ENCODE measurements at places on chromosomes 1 and 21.
A peak's percentile ranks its signal among the peaks of the same experiment; 100 is the strongest.

DNA sequence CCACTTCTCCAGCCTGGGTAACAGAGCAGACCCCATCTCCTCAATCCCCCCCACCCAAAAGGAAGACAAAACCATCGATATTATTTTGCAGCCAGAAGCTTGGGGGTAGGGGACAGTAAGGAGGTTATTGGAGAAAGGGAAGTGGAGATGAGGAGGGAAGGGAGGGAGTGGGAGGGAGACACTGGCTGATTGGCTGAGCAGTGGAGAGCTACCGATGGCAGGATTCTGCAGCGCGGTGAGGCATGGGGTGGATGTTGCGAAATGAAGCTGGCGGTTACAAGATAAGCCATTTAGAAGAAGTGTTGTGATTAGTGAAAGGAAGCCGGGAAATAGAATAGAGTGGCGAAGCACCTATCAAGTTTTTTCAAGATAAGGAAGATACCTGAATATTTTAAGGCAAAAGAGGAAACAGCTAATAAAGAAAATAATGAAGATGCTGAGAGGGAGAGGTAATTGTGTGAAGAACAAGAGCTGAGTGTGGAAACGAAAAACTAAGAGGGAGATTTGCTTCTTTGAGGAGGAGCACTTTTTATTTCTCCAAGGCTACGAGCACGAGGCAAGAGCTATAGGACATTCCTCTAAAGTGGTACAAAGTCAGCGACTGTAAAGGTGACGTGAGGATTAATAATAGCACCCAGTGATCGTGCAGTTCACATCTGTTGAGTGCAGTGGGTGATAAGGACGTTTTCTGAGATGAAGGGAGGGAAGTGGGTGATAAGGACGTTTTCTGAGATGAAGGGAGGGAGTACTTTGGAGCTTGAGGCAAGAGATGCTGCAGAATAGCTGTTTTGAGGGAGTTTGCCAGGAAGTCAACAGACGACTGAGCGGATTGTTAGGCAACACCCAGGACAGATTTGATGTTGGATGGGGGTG, 103.2 kb upstream of the KIF26B start:
- peaks cover 16% of the 10 kb centered on the region for H3K4me1 ChIP-seq
- H3K27ac ChIP-seq: no peak overlapping the region
- peak overlapping the region; percentile 5 for H3K4me3 ChIP-seq
- H3K27me3 ChIP-seq: no peaks in the 10 kb centered on the region
- DNase-seq: peak; percentile 92

GRCh38 chr1:14064649-14065442, 364.9 kb downstream of the PRDM2 start:
- no peaks in the 10 kb centered on the region for H3K27me3 ChIP-seq
- DNase-seq: no peak
- H3K36me3 ChIP-seq: no peaks in the 10 kb centered on the region
- no peaks in the 10 kb centered on the region for H3K4me1 ChIP-seq

DNA sequence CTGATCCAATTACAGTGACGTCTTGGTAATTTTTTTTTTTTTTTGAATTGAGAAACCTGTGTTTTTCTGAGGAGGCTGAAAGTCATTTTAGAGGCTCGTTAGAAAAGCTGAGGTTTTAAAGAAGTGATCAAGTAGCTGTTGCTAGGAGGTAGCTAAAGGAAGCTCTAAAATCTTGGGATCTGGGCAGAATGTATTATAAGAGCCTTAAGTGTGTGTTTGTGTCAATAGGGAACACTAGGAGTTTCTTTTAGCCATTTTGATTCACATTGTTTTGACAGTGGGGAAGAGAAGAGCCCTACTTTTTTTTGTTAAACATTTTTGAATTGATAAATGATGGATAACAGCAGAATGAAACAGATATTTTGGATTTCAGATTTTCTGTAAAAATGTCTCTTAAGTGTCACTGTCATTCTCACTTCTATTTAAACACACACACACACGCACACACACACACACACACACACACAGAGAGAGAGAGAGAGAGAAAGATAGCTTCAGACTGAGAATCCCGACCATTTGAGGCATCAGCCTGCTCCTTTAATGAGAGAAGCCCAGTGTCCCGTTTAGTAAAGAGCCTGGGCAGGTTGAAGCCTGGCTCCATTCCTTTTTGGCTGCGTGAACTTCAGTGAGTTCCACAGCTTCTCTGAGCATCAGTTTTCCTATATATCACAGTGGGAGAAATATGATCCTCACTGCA, 79.1 kb upstream of the GPR88 start:
- H3K4me3 ChIP-seq: no peak overlapping the region
- peak overlapping the region; percentile 55 for H3K27ac ChIP-seq
- peak; percentile 30 for DNase-seq
- no peaks in the 10 kb centered on the region for H3K36me3 ChIP-seq
- H3K27me3 ChIP-seq: no peaks in the 10 kb centered on the region
- H3K4me1 ChIP-seq: peaks cover 11% of the 10 kb centered on the region

DNA sequence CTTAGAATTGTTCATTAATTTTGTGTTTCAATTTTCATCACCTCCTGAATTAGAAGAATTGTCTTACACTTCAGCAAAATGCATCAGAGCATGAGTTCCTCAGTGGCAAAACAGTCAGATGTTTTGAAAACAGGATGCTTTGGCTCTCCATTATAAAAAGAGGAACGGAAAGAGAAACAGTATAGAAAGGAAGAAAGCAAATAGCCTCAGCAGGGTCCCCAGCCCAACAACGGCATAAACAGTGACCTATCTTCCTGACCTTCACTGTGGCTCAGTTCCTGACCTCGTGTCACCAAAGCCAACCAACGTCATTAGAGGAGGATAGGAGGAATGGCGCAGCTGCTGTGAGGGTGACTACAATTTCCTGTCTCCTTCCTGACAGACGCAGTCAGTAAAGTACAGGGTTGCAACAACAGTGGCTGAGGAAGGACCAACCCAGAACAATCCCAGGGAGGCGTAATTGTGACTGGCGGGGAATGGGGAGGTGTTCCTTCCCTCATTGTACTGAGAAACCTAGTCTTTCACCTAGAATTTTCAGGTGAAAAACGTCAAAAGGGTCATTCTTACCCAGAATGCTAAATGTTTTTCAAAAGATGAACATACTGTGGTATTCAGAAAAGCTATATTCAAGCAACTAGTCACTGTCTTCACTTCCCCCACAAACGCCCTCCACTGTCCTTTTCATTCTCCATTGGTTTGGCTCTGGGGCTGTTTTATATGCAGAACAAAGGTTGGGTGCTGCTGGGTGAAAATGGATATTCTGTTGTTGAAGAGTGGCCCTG, 197.9 kb upstream of the SGIP1 start:
- H3K27me3 ChIP-seq: no peaks in the 10 kb centered on the region
- H3K4me1 ChIP-seq: peaks cover 10% of the 10 kb centered on the region
- peak; percentile 91 for DNase-seq
- no peak overlapping the region for H3K27ac ChIP-seq
- H3K36me3 ChIP-seq: no peaks in the 10 kb centered on the region

DNA sequence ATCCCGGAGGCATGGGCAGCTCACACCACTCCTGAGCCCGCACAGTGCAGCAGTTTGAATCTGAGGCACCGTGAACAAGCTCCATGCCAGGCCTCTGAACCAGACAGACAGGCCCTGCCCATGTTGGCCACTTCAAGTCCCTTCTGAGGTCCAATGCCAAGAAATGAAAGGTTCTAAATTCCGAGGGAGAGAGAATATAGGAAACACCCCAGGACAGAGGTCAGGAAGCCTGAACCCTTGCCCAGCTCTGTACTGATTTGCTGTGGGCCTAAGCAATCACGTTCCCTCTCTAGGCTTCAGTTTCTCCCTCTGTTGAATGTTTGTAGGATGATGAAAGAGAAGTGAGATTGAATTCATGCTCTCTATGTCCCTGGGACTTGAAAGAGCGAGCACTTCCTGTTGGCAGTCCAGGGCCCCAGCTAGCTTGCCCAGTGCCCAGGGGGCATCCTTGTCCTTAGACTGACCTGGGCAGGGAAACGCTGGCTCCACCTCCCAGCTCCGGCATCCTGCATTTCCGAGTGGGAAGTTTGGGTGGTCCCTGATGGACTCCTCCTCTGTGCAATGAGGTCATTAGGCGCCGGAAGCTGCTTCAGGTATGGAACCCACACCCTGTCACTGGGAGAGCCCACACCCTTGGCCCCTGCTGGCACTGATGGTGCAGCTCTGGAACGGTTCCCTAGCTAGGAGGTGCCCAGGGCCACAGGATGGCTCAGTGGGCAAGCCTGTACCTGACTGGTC, 242.4 kb upstream of the TMEM51 start:
- H3K4me3 ChIP-seq: no peak overlapping the region
- no peaks in the 10 kb centered on the region for H3K27me3 ChIP-seq
- no peaks in the 10 kb centered on the region for H3K4me1 ChIP-seq
- no peaks in the 10 kb centered on the region for H3K36me3 ChIP-seq
- DNase-seq: no peak
- H3K27ac ChIP-seq: no peak overlapping the region
